ENCODE measurements at places on chromosomes 3 and 15.

DNA sequence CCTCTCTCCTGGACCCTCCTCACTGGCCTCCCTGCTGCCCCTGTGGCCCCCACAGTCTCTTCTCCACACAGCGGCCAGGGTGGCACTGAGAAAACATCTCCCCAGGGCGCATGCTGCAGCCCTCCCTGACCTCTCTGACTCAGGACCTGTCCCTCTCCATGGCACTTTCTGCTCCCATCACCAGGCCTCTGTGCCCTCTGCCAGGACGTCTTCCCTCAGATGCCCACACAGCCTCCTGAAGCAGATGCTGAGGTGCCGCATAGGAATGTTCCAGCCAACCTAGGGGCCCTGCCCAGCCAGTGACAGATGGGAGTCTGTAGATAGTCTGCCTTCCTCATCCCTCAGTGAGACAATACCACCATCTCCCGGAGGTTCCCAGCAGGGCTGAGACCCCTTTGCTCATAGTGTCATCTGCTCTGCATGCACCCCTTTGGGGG lies 8.7 kb downstream of the MYL3 start:
- no peak for DNase-seq

DNA sequence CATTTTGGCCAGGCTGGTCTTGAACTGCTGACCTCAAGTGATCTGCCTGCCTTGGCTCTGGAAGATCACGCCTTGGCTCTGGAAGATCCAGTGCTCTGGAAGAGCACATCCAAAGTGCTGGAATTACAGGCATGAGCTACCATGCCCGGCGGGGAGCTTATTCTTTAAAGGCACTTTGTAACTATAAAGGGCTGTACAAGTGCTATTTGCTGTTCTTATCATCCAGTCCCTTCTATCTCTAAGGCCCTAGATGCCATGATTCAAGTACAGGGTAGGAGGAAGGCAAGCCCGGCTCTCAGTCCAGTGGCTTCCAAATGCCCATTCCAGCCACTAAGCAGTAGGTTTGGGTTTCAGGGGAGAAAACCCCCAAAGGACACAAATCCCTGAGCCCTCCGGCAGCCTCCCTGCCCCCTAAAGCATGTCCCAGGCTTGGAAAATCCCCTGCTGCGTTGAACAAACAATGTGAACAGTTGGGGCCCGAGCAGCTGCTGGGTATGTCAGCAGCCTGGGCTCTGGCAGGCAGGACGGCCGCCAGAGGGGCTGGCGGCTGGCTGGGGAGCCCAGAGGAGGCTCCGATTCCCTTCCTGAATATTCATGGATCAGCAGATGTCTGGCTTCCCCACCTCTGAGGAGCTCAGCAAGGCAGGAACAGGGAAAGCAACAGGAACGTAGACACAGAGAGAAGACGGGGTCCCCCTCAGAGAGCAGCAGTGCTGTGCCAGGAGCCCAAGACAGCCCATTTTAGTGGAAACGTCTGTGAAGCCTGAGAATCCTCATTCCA lies 7.7 kb downstream of the IGDCC4 start:
- no peak for DNase-seq

DNA sequence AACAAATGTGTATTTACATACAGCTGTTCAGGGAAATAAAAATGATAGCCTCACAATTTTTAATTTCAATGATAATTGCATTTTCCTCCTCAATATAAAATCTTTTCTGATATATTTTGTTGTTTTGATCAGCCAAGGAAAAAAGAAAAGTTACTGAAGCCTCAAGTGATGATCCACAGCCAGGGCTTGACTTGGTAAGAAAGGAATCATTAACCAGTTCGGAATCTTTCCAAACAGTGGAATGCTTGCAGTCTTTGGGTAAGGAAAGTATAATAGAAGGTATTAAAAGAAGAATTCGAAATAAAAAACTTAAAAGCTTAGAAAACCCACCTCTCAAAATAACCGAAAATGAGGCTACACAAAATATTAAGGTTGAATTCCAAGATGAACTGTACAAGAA lies 1.0 kb downstream of the TOPAZ1 start:
- no peak for DNase-seq

DNA sequence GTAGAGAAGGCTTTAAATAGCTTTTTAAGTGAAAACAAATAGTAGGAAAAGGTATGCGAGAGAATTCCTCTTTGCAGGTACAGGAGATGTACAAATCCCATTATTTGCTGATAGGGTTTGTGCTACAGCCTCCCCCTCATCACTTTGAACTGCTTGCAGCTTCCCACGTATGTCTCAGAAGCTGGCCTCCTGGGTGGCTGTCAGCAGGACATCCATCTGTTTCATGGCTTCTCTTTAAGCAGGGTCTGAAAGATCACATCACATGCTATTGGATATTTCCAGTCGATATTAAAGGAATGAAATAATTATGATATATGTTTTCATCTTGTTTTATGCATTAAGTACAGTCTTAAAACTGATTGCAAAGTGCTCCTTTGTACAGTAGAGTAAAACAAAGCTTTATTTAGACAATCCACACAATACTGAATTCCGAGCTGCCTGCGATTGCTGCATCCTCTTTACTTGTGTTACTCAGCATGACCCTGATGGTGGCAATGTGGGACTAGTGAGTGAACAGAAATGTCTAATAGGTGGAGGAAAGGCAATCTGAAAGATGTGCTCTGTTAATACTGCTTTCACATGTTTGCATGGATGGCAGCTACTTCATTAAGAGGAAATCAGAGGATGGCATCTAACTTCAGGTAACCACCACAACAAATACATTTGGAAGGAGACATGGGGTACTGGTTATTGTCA lies 930.6 kb upstream of the SEMA6D start:
- DNase-seq: no peak

- no peak for DNase-seq
Observed at GRCh38 chr3:80769683-80770082, 991.8 kb downstream of the GBE1 start.

DNA sequence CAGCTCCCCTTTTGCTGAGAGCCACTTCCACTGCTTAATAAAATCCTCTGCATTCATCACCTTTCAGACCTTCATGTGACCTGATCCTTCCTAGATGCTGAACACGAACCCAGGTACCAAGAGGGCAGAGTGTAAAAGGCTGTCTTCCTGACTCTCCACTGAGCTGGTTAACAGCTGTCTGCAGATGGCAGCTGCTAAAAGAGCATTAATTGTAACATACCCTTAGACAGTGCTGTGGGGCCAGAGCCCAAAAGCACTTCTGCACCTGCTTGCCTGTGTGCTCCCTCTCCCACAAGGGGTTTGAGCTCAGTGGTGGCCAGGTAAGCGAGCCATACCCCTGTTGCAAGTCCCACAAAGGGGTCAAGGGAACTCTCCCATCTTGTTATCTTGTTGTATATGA lies 187.3 kb downstream of the UBE2E2 start:
- DNase-seq: no peak

- DNase-seq: no peak
Observed at GRCh38 chr3:43233062-43233461, 53.3 kb upstream of the SNRK start.

Measured in RWPE1 (cell line).